ENCODE measurements at places on chromosomes 11 and 22.
A peak's percentile ranks its signal among the peaks of the same experiment; 100 is the strongest.

GRCh38 chr11:18223591-18224387 lies 12.8 kb downstream of the SAA4 start:
- no peak for DNase-seq

- no peak for DNase-seq
Measured at GRCh38 chr22:32342977-32343376, 14.7 kb upstream of the RFPL3 start.

GRCh38 chr11:85464283-85464682 lies 162.9 kb downstream of the DLG2 start:
- no peak for DNase-seq

- DNase-seq, result no peak
Measured at GRCh38 chr11:27287205-27287604, 75.8 kb downstream of the CCDC34 start.

- DNase-seq, result no peak
Measured at GRCh38 chr11:12289667-12290476, 87.5 kb upstream of the PARVA start.

GRCh38 chr11:6664551-6664950 lies 8.9 kb upstream of the DCHS1 start:
- no peak for DNase-seq

- peak; percentile 73 for DNase-seq
Measured at GRCh38 chr22:27108425-27109114, 451.2 kb downstream of the MIAT start.

DNA sequence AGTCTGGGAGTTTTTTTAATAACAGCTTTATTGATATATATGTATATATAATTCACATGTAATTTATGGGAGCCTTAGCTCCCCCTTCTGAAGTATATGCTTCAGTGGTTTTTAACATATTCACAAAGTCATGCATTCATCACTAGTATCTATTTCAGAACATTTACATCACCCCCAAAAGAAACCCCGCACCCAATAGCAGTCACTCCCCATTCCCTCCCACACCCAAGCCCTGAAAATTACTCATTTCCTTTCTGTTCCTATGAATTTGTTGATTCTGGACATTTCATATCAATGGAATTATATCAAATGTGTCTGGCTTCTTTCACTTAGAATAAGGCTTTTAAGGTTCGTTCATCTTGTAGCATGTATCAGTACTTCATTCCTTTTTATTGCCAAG lies 35.6 kb upstream of the SYT7 start:
- DNase-seq, result no peak

DNA sequence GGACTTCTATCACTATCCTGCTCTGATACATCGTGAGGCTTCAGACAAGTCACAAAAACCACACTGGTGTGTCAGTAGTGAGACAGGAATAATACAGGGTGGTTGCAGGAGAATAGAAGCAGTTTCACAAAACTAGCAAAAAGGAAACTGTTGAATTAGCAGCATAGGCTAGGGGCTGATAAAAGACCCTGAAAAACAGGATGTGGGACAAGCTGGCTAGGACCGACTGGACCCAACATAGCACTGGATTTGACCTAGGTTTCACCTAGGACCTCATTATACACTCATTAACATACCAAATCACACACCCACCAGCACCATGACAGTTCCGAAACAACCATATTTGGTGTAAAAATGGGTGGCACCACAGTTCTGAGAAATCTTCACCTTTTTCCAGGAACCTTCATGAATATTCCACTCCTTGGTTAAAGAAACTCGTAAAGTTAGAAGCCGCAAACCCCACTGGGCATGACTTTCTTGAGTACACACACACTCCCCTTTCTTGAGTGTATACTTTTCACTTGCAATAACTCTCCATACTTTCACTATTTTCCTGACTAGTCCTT lies 76.2 kb downstream of the SLC1A2 start:
- DNase-seq, result no peak

DNA sequence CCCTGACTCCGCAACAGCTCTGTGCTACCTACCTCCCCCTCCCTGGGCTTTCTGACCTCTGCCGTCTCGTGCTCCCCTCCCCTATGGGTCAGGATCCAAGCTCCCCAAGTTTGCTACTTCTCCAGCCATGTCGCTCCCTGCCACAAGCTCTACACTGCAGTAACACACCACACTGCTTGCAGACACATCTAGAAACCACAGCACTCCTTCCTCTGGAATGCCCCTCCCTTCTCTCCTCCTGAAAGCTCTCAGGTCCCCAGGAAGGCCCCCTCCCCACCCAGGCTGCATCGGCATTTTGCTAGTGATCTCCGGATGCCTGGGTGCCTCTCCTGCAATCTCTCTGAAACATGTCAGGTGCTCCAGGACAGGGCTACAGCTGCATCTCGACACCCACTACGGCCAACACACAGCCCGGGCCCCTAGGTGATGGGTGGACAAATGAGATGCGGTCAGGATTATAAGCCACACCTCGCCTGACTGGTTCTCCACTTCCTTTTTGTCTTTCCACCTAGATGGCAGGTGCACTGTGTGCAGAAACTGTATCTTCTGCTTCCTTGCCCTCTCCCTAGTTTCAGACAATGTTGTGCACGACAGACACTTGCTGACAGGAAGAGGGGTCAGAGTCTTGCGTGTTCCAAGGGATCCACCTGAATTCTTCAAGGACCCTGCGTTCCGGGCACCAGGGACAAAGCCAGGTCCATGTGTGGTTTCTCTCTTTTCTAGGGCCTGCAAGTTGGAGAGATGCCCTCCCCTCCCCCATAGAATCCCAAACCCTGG lies 22.9 kb downstream of the RPUSD4 start:
- no peak for DNase-seq

- DNase-seq, result no peak
Measured at GRCh38 chr11:15418921-15419320, 304.2 kb downstream of the INSC start.

GRCh38 chr11:96152623-96153022 lies 190.4 kb downstream of the MAML2 start:
- DNase-seq, result no peak

- peak; percentile 93 for DNase-seq
Measured at GRCh38 chr11:62791501-62792201, at the start of gene TMEM223. Gene TMEM223, minus strand, starts transcription at chr11:62792006. Its CDS starts 12 bp downstream, at chr11:62791994.

- no peak for DNase-seq
Measured at GRCh38 chr11:38884145-38884865, 2286.3 kb upstream of the RAG2 start.

DNA sequence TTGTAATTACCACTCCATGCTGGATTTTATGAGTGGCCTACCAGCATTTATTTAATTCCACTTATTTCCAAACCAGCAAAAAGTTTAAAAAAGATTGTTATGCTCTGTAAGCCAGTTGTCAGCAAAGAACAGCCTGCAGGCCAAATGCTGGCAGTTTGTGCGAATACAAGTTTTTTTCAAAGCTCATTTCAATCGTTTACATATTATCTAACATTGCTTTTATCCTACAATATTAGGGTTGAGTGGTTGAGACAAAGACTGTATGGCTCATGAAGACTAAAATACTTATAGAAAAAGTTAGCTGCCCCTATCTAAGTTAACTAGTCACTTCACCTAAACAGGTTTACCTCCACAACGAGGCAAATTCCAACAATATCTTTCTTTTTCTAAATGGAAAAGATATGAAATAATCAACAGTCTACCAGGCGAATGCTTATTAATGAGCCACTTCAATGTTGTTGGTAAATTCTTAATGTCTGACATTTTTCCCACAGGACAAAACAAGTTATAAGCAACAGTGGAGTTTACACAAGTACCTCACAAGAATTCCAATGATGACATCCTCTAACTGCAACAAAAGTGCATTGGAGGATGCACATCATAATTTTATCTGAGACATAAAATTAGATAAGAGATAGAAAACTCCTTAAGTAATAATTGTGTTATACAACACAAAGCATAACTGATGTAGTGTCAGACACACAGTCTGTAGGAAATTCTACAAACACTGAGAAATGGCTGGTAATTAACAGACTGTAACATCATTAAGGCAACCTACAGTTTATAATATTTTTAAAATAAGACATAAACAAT lies 35.8 kb upstream of the POU2AF2 start:
- no peak for DNase-seq

DNA sequence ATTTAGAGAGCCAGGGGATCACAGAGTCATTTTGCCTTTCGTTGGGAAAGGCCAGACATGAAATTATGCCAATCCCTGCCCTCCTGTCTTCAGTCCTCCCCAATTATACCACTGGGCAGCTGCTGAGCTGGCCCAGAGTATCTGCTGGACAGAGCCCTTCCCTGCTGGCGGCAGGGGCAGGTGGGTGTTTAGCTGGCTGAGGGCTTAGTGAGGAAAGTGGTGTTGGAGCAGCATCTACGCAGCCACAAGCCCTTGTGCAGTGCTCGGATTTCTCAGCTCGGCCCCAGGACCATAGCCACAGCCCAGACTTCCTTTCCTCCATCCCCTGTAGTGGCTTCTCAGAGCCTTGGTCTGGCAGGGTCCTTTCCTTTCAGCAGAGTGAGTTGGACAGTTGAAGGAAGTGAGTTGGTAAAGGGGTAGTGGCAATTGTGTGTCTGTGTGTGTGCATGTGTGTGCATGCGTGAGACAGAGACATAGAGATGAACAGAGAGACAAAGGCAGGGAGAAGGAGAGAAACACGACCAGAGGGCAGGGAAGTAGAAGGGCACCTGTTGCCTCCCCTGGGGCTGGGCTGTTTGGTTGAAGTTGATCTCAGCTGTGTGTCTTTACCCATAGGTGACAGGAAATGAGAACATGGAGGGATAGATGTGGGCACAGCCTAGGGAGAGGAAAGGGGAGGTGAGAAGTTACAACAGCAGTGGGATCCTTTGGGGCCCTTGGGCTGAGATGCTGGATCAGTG lies 66.2 kb downstream of the GRIK4 start:
- DNase-seq, result no peak

GRCh38 chr11:118370774-118371173 lies 11.4 kb downstream of the UBE4A start:
- no peak for DNase-seq

- no peak for DNase-seq
Measured at GRCh38 chr11:26974069-26974783, 19.7 kb upstream of the FIBIN start.

DNA sequence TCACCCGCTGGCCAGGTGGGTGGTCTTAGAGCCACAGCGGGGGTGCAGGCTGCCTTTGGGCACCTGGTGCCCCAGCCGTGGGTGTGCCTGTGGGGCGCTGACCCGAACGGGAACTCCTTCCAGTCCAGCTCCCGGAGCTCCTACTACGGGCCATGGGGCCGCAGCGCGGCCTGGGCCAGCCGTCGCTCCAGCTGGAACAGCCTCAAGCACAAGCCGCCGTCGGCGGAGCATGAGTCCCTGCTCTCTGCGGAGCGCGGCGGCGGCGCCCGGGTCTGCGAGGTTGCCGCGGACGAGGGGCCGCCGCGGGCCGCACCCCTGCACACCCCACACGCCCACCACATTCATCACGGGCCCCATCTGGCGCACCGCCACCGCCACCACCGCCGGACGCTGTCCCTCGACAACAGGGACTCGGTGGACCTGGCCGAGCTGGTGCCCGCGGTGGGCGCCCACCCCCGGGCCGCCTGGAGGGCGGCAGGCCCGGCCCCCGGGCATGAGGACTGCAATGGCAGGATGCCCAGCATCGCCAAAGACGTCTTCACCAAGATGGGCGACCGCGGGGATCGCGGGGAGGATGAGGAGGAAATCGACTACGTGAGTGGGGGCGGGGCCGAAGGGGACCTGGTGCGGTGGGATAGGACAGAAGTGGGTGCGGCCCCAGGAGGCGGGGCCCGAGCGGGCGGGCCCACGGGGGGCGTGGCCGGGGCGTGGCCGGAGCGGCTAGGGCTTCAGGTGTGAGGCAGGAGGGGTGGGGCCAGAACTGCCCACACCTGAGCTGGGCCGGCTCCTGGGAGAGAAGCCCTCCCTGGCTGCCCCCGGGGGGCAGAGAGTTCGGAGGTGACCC lies 91.5 kb downstream of the CACNA1I start:
- no peak for DNase-seq

DNA sequence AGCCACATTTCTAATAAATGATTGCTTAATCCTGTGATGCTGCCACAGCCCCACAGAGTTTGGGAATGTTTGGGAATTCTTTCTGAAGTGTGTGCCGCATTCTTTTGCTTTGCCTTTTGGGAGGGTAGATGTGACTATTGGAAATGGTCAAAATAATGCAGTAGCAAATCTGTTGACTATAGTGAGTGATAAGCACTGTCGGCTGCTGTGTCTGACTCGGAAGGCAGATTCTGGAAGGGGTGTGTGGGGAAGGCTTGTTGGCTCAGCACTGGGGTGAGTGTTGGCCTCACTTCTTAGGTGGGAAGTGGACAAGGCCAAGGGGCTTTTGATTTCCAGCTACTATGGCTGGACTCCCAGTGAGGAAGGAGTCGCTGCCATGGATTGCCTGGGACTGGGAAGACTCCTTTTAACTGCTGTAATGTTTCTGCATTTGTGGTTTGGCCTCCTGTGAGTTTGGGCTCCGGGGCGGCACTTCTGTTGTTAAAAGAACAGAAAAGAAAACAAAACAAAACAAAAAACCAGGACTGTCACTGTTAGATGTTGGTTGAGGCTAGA lies 20.1 kb downstream of the ZBTB16 start:
- DNase-seq, result no peak

GRCh38 chr11:133181667-133182066 lies 350.6 kb downstream of the OPCML start:
- no peak for DNase-seq

DNA sequence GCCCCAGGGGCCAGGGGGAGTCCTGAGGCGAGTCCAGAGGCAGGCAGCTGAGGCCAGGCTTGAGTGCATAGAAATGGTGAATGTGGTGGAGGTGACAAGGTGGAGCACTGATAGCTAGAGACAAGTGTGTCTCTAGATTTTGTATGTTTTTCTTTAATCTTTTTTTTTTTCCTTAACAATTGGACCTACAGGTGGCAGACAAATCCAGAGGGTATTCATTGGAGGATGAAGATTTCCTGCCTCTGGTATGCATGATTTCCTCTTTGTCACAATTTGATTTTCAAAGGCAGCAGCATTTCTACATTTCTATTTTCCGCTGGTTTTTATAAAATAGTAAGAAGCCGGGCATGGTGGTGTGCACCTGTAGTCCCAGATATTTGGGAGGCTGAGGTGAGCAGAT lies 47.7 kb upstream of the DKK3 start:
- DNase-seq, result no peak

DNA sequence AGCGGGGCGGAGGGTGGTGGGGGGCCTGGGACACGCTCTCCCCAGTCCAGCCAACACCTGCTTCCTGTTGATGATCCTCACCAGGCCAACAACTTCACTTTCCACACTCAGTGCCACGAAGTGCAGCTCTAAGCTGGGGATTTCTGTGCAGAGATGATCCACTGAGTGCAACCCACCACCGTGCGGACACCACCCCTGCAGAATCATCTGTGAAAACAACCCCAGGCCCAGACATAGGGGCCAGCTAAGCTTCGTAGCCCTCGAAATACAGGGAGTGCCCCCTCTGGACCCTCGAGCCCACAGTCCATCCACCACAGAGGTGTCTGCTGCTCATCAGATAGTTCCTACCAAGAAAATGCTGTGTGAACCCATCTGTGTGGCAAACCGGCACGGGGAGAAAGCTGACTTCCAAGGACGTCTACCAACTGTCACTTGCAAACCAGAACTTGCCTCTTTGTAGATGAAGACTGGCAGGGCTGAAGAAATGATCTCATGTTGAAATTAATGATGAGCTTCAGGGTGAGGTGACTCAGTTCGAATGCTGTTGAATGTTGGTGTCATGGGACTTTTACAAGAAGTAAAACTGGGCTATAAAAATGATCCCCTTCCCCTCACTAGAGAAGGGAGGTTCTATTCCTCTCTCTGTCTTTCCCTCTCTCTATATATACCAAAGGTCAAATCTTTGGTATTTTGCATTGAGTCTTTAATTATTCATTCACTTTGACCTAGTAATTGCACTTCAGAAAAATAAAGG lies 73.4 kb downstream of the MYEOV start:
- DNase-seq, result no peak

GRCh38 chr11:123308077-123308476 lies 113.0 kb upstream of the CLMP start:
- DNase-seq, result no peak

Measured in urothelium cell line (cell line).